ENCODE measurements at places on chromosomes 7 and 10.

GRCh38 chr10:50561816-50562215 lies 61.9 kb downstream of the SGMS1 start:
- no peak for DNase-seq

GRCh38 chr10:117740691-117741222 lies 198.2 kb downstream of the EMX2 start:
- no peak for DNase-seq

- no peak for DNase-seq
Measured at GRCh38 chr10:17403161-17403560, 51.2 kb downstream of the ST8SIA6 start.

GRCh38 chr7:36005293-36005692 lies 147.8 kb upstream of the EEPD1 start:
- no peak for DNase-seq

- DNase-seq: no peak
Measured at GRCh38 chr7:111513566-111513965, 48.7 kb downstream of the IMMP2L start.

GRCh38 chr10:73448384-73448783 lies 15.0 kb upstream of the MSS51 start:
- no peak for DNase-seq

GRCh38 chr7:91285696-91286355 lies 21.6 kb downstream of the FZD1 start:
- no peak for DNase-seq

DNA sequence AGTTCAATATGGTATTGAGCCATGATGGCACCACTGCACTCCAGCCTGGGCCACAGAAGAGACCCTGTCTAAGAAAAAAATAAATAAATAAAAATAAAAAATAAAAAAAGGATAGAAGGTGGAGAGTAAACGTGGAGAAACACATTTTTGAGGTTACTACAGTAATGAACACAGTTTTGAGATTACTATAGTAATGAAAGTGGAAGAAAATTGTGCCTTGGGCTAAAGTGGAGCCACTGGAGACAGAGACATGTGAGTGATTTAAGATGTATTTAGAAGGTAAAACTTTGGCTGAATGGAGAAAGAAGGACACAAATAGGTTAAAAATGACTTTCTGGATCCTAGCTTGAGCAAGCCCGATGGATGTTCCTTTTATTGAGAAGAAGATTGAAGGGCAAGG lies 76.8 kb downstream of the HGF start:
- no peak for DNase-seq

DNA sequence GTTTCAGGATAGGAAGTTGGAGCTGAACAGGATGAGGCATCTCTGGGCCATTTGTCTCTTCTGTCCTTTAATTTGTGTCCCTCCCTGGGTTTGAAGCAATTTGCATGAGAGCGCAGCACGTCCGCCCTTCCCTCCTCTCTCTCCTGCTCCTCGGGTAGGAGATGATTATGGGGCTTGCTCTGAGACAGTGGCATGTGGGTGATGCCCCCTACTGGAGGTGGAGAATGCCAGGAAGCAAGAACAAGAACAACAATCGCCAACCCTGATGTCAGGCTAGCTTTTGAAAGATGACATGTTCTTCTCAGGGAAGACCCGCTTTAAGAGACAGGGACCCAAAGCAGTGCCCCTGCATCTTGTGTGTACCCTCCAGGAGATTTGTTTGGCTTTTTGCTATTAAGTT lies 63.9 kb upstream of the LOXL4 start:
- peak; percentile 28 for DNase-seq

DNA sequence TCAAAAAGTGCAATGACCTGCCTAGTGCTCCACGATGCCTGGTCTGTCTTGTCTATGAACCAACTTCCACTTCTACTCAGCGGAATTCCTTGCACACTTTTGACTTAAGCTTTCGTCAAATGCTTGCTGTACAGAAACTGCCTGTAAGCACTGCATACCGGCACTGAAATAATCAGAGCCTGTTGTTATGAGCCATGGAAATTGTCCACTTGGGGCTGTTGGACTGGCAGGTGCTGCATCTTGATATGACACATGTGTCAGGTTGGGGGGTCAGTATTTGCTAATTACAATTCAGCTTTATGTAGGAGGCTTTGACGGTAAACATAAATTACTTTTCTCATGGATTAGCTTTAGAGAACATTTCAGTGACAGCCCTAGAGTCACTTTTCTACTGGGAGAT lies 32.0 kb upstream of the KLF6 start:
- no peak for DNase-seq

- DNase-seq: no peak
Measured at GRCh38 chr10:71590781-71591350, 128.7 kb downstream of the C10orf105 start.

- DNase-seq: peak; percentile 21
Measured at GRCh38 chr7:23514755-23515154, 17.0 kb downstream of the TRA2A start.

GRCh38 chr10:124524991-124525653 lies 63.5 kb downstream of the LHPP start:
- no peak for DNase-seq

DNA sequence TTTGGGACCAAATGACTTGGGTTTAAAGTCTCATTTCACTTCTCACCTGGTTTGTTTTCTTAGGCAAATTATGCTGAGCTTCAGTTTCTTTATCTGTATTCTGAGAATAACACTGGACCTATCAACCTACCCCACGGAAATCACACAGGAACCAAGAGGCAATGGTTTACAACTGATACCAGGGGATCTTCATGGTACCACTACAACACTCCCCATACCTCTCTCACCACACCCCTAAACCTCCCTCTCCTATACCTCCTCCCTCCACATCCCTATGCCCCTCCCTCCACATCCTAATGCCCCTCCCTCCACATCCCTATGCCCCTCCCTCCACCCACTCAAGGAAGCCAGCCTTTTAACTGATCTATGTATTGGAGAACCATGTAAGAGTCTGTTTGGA lies 9.9 kb downstream of the FAM204A start:
- DNase-seq: no peak

DNA sequence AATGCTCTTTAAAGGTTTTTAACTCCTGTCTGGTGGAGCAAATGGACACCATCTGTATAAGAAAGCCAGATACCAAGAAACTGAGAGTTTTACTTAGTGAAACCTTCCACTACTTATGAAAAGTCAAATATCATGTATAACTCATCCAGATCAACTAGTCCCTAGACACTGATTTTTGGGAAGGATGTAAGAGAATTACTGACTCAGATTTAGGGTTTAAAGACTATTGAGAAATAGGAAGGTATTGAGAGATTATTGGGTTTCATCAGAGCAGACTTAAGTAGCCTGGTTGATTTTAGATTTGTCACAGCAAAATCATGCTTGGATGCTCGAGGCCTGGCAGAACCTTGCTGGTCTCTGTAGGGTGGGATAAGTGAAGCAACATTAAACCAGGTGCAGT lies 3.1 kb downstream of the CSTF2T start:
- no peak for DNase-seq

- DNase-seq: no peak
Measured at GRCh38 chr10:96397902-96398301, 39.1 kb upstream of the OPALIN start.

- no peak for DNase-seq
Measured at GRCh38 chr7:124183649-124184048, 150.8 kb upstream of the TMEM229A start.

DNA sequence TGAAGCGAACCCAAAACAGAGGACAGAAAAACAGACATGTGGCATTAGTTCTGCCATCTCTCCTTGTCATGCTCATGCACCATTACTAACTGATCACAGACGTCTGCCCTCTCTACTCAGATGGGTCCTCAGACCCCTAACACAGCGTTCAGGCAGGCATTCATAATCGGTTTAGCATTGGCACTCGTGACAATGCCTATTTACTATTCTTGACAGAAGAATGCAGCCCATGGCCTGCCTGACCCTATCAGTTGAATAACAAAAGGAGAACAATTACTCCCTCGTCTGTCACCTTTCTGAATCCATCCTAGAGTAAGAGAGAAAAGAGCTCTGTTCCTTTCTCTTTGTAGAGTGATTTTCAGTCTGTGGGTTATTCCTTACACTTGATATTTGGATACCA lies 194.6 kb upstream of the PHYHIPL start:
- no peak for DNase-seq

DNA sequence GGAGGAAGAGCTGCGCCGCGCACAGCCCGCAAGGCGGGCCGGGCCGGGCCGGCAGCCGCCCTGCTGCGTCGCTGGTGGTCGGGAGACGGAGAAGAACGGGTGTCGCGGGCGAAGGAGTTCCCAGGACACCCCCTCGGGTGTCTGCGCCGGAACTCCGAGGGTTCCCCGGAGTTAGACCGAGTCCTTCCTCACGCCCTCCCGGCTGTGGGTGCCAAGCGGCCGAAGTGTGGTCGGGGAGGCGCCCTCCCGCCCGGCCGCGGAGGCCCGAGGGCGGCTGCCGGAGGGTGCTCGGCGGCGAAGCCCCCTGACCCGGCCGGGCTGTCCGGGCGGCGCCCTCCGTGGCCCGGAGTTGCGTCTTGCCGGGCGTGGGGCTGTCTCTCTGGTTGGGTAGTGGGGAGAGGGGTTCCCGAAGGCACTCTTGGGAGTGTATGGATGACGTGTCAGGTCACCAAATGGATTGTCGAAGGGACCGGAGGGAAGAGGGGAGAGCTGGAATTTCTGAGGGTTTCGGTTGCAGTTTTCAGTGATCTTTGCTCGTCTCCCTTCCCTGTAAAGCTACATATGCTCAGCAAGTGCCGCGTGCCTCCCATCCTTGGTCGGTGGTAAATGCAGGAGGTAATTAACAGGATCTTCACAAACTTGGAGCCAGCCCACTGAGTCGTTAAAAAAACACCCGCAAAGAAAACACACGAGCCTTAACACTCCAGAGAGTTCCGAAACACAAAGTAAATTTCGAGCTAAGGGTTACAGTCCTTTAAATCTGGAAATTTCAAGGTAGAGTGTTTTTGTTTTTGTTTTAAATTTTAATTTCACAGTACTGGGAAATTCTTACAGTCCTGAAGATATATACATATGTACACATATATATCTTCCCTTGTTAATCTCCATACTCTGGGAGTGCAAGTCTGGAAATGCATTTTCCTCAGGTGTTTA lies 871 bp downstream of the ST7 start:
- DNase-seq: peak; percentile 45

DNA sequence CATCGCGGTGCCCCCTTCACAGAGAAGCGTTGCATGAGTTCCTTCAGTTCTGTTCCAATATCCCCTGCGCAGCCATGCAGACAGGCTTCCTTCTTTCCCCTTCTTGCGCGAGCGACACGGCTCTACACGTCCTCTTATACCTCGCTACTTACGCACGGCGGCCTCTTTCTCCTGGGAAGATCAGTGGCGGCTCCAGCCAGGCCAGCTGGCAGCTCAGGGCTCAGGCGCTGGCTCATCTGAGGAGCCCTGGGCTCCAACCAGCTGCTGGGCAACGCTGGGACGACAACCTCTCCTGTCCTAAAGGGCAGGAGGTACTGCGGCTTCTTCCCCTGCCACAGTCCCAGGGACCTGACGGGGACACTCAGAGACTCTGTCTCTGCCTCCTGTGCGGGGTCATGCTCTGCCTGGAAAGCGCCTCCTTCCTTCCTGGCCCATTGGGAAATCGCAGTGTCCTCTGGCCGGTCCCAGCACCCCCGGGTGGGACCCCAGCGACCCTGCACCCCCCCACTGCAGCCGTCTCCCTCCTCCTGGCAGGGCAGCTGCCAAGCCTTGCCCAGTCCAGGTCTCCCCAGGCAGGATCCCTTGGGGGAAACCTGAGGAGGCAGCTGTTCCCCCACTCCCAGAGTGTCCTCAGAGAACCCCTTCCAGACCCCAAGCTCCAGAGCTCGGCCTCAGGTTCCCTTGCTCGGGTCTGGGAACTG lies 5.0 kb upstream of the FAM20C start:
- no peak for DNase-seq

GRCh38 chr10:25852364-25852941 lies 81.6 kb upstream of the MYO3A start:
- DNase-seq: no peak

- no peak for DNase-seq
Measured at GRCh38 chr7:78379148-78379547, 580.6 kb downstream of the PHTF2 start.

DNA sequence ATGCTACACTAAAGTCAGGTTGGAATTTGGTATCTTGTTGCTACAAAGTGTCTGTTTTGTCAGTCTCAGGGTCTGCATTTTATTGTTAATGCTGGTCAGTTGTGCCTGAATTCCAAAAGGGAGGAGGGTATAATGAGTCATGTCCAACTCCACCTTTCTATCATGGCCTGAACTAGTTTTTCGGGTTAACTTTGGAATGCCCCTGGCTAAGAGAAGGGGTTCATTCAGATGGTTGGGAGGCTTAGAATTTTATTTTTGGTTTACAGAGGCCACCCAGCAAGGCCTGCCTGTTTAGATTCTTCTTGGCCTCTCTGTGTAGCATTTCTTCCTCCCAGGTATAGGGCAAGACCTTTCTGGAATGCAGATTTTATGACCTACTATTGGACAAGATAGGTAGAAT lies 93.2 kb downstream of the SKIDA1 start:
- no peak for DNase-seq

DNA sequence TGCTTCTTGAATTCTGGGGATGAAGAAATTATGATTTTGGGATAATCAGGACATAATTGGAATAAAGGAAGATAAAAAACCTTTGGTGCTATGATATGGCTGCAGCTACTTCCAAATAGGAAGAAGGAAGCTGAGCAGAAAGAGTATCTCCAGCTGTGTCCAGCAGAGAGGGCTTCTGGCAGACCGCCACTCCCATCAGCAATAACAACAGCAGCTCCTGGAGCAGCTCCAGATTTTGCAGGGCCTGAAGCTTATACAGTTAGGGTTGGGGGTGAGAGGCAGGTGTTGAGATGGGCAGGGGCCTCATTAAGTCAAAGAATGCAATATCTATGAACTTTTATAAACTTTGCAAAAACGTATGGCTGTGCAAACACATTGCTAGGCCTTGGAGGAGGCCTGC lies 62.3 kb downstream of the C10orf120 start:
- DNase-seq: no peak

GRCh38 chr7:94195201-94195600 lies 191.0 kb upstream of the BET1 start:
- no peak for DNase-seq

DNA sequence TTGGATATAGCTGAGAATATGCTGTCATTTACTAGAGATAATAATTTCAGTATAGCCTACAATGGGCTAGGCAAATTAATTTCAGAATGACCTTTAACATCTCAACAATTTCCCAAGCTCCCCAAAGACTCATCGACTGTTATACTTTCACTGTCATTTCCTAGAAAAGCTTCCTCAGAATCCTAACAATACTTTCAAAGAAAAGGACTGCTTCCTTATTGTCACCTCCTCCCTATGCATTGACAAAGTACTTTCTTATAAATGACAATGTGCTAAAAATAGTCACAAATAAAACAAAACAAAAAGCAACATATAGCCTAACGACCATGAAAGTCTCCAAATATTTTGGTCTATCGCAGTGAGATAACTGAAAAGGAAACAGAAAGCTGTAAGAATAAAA lies 272.6 kb downstream of the ELMO1 start:
- DNase-seq: no peak

GRCh38 chr7:36653008-36653662 lies 71.2 kb downstream of the AOAH start:
- DNase-seq: no peak
